ENCODE measurements at places on chromosomes 3 and 15.

- DNase-seq = no peak
Observed at GRCh38 chr15:56729561-56729960, 3.7 kb downstream of the ZNF280D start.

- DNase-seq = no peak
Observed at GRCh38 chr15:49064281-49064653, 18.0 kb upstream of the SECISBP2L start.

DNA sequence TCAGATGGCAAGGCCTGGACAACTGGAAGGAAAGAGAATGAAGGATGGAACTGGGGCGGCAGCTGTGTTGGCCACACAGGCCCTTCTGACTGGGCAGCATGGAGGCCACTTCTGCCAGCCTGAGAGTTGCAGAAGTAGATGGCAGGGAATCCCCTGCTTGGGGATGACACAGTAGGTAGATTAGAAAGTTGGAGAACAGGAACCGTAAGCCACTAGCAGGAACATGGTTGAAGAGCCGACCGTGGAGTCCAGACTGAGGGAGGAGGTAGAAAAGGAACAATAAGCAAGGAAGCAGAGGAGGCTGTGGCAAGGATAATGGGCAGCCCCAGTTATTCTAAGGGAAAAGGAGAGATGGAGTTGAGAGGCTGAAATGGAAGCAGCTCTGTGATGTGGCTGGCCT is 26.4 kb upstream of the ZNF774 start:
- no peak for DNase-seq

GRCh38 chr15:29750754-29751153 is 71.5 kb downstream of the TJP1 start:
- no peak for DNase-seq

DNA sequence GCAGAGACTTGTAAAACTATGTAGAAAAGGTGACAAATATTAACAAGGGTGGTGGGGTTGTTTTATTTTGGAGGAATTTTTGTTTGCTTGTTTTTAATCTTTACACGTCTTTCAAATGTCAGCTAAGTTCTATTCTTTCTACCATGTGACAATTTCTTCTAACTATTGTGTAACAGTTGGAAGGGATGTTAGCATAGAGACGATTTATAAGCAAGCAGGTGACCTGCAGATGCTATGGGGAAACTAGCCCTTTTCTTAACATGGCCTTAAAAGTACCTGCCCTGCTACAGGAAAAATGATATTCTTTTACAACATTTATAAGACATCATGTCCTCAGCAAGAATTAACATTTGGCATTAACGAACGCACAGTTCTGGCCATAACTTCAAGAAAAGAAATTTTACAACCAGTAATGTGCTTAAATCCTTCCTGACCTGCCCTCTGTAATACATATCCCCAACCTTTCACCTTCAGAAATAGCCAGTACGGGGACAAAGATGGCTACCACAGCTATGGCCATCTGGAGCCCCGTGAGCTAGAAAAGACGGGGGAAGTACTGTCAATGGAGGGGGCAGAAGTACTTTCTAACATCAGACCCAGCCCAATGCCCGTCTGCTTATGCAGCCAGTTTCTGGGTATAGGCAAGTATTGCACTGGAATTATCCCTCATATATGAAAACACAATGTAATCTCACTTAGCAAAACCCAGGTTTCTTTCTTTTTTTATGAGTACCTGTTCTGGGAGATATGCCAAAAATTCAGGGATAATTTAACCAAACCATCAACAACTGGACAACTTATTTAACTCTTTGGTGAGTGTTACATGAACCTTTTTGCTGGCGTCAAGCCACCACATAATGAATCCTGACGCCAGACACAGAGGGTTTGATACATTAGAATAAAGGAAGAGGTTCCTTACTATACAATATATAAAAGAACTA is 67.7 kb upstream of the NR2F2 start:
- DNase-seq = no peak

- no peak for DNase-seq
Observed at GRCh38 chr15:48415036-48415886, 84.0 kb downstream of the DUT start.

- no peak for DNase-seq
Observed at GRCh38 chr15:73120269-73120668, 68.0 kb downstream of the NEO1 start.

DNA sequence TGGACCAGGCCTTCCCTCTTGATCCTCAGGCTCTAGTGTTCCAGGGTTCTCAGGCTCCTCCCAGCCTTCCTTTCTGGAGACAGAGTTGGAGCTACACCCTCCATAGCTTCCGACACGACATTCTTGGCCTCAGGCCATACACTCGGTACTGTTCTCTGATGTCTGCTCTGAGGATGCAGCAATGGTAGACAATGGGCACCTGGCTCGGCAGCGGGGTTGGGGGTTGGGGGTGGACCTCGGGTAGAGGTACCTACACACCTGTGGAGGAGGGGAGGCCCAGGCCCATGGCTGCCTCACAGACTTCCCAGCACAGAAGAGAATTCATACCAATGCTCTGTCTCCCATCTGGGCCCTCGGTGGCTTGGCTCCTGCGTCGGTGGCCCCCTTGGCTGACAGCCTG is 21.4 kb downstream of the CCDC13 start:
- DNase-seq = no peak

- DNase-seq = peak; percentile 45
Observed at GRCh38 chr3:169455472-169455871, 208.0 kb downstream of the MECOM start.

GRCh38 chr15:37094915-37095711 is 5.2 kb downstream of the MEIS2 start:
- DNase-seq = peak; percentile 58

DNA sequence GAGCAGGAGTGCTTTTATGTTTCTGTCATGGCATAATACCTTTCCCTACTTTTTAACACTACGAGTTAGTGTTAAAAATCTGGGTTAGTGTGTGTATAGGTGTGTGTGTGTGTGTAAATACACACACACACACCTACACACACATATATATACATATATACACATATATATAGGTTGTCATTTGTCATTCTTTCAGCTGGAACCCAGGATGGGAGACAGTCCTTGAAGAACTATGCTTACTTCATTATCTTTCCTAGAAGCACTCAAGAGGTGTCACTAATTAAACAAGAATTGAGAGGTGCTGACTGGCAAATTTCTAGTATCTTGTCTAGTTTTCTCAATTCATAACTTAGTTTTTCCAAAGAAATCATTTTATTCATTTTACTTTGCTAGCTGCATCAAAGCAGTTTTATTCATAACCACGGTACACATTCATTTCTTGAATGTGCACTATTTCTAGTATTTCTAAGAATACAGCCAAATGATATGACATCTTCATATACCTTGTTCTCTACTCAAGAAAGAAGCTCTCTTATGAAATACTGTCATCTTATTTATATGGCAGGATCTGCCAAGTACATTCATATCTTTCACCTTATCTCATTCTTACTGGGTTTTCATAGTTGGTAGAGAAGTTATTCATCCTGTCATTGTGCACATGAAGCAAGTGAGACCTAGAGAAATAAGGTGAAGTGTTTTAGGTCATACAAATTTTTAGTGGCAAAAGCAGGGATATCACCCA is 46.6 kb downstream of the ISL2 start:
- no peak for DNase-seq

GRCh38 chr3:27653803-27654558 is 68.1 kb downstream of the EOMES start:
- no peak for DNase-seq

DNA sequence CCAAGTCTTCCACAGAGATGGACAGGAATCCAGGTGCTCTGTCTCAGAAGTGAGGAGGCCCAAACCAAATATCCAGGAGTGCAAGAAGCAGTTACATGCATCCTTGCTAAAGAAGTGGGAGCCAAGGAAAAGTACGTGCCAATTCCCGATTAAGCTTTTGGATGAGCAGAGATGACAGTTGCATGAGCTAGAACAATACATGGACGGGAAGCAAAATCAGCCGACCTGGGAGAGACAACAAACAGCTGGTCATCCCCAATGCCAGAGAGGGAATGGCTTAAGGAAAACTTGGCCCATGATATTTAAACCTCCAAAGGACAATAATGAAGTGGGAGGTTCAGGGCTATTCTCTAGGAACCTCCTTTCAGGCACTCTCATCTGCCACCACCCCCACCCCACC is 86.0 kb upstream of the ABHD17C start:
- no peak for DNase-seq

GRCh38 chr3:52191663-52192062 is 6.3 kb upstream of the ALAS1 start:
- no peak for DNase-seq
